ENCODE measurements at places on chromosomes 3 and 15.

- no peak for DNase-seq
Observed at GRCh38 chr3:194396539-194396858, 2.6 kb downstream of the GP5 start.

DNA sequence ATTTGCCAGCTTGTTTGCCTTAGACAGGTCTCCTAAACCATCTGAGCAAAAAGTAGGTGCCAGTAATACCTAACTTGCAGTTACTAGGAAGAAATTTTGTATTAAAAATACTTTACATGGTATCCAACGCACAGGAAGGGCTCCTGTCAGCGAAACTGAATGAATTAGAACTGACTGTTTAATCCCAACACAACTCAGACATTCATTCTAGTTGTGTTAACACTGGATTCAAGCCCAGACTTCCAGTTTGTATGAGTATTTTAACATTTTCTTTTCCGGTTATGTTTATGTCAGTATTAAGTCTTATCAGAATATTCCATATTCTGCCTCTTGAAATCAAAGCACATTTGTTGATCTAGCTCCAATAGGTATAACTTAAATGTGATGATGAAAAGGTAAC lies 82.0 kb upstream of the SOX2 start:
- no peak for DNase-seq

GRCh38 chr3:146334151-146334550 lies 83.2 kb upstream of the PLSCR4 start:
- no peak for DNase-seq

- DNase-seq: no peak
Observed at GRCh38 chr3:184582646-184583577, 21.3 kb downstream of the EPHB3 start.

GRCh38 chr3:9769012-9769411 lies 735 bp downstream of the CAMK1 start:
- DNase-seq: no peak

GRCh38 chr15:90644526-90644925 lies 72.6 kb upstream of the BLM start:
- DNase-seq: no peak

- DNase-seq: no peak
Observed at GRCh38 chr3:186367631-186368030, 5.6 kb upstream of the DGKG start.

DNA sequence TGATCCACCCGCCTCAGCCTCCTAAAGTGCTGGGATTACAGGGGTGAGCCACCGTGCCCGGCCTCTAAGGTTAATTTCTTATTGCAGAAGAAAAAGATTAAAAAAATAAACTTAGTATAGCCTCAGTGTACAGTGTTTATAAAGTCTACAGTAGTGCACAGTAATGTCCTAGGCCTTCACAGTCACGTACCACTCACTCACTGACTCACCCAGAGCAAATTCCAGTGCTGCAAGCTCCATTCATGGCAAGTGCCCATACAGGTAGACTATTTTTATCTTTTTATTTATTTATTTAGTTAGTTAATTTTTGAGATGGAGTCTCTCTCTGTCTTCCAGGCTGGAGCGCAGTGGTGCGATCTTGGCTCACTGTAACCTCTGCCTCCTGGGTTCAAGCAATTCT lies 3.2 kb upstream of the FLNB start:
- DNase-seq: no peak

GRCh38 chr15:98905963-98906711 lies 101.5 kb downstream of the PGPEP1L start:
- DNase-seq: no peak

GRCh38 chr3:120357807-120358206 lies 8.7 kb upstream of the LRRC58 start:
- no peak for DNase-seq
